Stimulated activated CD8-positive, alpha-beta memory T cell treated with anti-CD3 and anti-CD28 coated beads, Interleukin-4, amount 100 ng/mL, for 1 hour (primary cell): ENCODE measurements at places on chromosomes 11 and 22.

- DNase-seq = no peak
Observed at GRCh38 chr11:125376117-125376516, 119.9 kb downstream of the FEZ1 start.

GRCh38 chr11:126635511-126635910 lies 280.0 kb downstream of the ST3GAL4 start:
- no peak for DNase-seq

DNA sequence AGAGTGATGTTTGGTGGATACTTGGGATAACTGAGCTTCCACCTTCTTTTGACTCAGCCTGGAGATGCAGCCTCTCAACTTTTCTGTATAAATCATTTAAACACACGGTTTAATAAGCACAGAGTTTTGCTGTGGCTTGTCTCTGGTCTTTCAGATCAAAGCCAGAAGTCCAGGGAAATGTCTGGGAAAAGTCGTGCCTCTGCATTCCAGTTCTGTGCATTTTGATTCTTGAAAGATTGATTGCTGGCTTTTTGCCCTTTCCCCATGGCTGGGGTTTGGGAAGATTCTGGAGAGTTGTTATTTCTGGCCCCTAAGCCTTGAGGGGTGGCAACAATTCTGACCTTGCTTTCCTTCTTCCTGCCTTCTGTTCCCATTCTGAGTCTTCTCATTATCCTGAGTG lies 154.1 kb downstream of the COMMD9 start:
- DNase-seq = no peak

- DNase-seq = no peak
Observed at GRCh38 chr11:126832387-126832786, 168.2 kb downstream of the KIRREL3 start.

- DNase-seq = no peak
Observed at GRCh38 chr11:92626624-92627023, 342.8 kb upstream of the MTNR1B start.

- DNase-seq = no peak
Observed at GRCh38 chr11:120800206-120800605, 223.7 kb upstream of the TBCEL start.

GRCh38 chr11:27319072-27319471 lies 43.9 kb downstream of the CCDC34 start:
- no peak for DNase-seq

GRCh38 chr11:126518071-126518971 lies 162.8 kb downstream of the ST3GAL4 start:
- DNase-seq = no peak

DNA sequence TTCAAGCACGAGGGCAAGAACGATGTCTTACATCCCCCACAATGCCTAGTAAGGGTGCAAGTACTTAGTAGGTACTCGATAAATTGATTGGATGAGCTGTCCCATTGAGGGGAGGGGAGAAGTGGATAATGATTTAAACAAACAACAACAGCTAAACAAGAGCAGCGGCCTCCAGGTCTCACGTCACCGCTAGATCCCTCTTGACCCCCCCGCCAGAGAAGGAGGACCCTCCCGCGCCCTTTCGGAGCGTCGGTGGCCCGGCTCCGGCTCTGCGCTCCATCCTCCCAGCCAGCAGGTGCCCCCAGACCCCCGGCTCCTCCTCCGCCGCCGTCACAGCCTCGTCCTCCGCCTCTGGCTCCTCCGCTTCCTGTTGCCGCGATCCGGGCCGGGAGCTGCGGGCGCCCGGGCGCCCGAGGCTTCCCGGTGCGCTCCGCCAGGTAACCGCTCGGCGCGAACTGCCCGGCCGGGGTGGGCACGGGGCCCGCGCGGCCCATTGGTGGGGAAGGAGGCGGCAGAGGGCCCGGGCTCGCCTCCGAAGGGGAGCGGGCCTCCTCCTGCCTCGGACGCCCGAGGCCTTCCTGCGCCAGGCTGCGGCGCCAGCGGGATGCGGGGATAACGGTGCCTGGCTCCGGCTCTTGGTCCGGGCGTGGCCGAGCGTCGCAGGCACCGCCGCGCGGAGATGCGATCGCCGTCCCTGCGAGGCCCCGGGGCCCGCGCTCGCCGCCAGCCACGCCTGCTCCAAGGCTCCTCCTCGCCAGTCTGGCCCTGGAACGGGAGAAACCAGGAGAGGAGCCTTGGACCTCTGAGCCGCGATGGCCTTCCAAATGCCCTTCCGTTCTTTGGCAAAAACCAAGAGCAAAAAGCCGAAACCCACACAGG lies at the start of gene TLCD5:
Gene TLCD5, plus strand, starts transcription at position 368 of the 879 bp plus-strand sequence. CDS start 2,143 bp downstream, outside the sequence.
- DNase-seq = no peak

DNA sequence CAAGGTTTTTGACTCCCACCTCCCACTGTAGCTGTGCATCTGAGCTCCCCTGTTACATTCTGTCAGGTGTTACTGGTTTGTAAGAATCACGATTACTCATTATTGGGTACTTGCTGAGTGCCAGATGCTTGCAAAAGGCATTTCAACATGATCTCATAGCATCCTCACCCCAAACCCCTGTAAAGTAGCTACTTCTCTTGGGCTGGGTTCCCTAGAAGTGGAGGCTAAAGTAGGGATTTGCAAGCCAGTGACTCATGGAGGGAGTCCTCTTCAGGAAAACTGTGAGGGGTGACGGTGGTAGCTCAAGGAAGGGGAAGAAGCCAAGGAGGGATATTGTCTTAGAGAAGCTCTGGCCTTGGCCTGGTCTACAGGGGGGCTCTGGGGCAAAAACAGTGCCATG lies 78.6 kb downstream of the TIMP3 start:
- DNase-seq = no peak

GRCh38 chr22:47767403-47767802 lies 1005.0 kb downstream of the TBC1D22A start:
- DNase-seq = no peak

GRCh38 chr11:47495011-47495855 lies 46.3 kb upstream of the RAPSN start:
- no peak for DNase-seq

- no peak for DNase-seq
Observed at GRCh38 chr11:122423886-122424285, 231.6 kb upstream of the UBASH3B start.

GRCh38 chr11:40338739-40339138 lies 1120.7 kb downstream of the LRRC4C start:
- no peak for DNase-seq

GRCh38 chr11:13608656-13609055 lies 59.8 kb upstream of the FAR1 start:
- no peak for DNase-seq

DNA sequence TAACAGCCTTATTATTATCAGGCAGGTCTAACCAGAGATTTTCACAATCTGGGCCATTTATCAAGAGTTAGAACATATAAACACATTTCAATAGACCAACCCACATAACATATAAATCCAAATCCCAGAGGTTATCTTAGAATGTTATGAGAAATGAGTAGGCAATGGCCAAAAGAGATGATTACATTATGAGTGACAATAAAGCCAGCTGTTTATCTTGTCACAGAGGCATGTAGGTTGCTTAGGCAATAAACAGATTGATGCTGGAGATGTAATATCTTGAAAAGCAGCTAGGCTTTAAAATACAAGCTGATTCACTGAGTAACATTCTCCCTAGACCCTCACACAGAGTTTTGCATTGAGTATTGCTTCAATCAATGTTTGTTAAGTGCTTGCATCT lies 148.5 kb upstream of the SESN3 start:
- no peak for DNase-seq

GRCh38 chr11:100930185-100930778 lies 199.3 kb downstream of the PGR start:
- DNase-seq = no peak

DNA sequence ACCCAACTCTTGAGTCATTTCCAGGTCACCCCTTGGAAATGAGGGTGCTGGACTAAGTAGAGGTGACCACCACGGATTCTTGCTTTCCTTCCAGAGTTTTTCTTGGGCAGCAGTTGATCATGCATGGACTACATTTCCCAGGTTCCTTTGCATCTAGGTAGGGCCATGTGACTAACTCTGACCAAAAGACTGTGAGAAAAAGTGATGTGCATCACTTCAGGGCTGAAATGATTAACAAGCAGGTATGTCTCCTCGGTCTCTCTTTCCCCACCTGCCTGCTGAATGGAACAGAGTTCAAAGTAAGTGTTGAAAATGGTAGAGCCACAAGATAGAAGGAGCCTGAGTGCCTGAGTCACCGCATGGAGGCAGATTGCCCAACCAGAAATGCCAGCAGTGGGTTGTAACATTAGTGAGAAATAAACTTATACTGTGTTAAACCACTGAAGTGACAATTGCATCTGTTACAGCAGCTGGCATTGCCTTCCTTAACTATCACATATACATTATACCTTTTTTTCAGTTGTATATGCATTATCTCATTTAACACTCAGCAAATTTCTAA lies 113.5 kb downstream of the MN1 start:
- no peak for DNase-seq

- DNase-seq = no peak
Observed at GRCh38 chr11:85187992-85188391, 439.2 kb downstream of the DLG2 start.

GRCh38 chr11:63622323-63622722 lies 8.1 kb upstream of the PLAAT3 start:
- no peak for DNase-seq

- DNase-seq = no peak
Observed at GRCh38 chr11:31818874-31819331, 7.8 kb upstream of the PAX6 start.

DNA sequence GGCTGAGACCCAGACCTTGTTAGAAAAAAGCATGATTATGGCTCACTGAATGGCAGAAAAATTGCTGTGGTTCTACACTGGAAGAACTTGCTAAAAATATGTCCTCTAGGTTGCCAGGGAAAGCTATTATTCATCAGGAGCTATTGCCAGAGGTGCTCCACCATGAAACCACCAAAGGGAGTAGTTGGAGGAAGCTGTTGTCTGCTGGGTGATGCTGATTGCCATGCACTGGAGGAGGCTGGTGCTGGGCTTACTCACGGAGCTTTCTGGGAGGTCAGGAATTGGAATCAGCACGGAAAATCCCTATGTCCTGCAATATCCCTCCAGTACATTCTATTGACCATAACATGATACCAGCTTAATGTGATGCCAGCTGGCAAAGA lies 199.6 kb upstream of the ZBED5 start:
- no peak for DNase-seq

DNA sequence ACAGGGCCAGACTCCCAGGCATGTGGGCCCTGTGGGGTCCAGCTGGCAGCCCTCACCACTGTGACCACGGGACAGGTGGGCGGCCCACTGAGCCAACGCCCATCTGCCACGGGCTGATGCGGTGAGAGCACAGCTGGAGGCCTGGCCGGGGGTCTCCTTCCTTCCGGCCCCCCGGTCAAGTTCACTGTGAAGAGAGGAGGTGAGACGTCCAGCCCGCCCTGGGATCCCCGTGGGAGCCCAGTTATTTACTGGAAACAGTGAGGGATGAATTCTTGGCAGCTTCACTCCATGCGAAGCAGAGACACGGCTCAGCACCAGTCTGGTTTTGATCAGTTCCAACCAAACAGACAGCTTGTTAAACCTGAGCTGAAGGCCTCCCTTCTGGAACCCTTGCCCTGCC lies 38.7 kb downstream of the WNT11 start:
- no peak for DNase-seq

- DNase-seq = no peak
Observed at GRCh38 chr11:132111316-132111715, 740.9 kb downstream of the NTM start.

DNA sequence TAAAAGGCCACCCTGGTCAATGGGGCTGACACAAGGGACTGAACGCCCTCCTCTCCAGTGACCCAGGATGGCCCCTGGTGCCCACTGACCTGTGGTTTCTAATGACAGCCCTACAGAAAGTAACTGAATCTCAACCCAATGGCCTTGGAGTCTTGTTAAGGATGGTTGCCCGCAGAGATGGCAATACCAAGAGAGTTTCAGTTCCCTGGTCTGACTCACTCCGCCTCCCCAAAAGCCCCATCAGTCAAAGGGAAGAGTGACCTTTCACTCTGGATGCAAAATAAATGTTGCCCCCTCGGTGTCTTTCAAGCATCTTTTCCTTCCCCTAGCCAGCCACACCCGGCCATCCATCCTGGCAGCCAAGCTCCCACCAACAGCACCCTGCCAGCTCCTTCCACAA lies 57.7 kb upstream of the ISX start:
- DNase-seq = no peak
